ENCODE measurements at places on chromosomes 3 and 15.

DNA sequence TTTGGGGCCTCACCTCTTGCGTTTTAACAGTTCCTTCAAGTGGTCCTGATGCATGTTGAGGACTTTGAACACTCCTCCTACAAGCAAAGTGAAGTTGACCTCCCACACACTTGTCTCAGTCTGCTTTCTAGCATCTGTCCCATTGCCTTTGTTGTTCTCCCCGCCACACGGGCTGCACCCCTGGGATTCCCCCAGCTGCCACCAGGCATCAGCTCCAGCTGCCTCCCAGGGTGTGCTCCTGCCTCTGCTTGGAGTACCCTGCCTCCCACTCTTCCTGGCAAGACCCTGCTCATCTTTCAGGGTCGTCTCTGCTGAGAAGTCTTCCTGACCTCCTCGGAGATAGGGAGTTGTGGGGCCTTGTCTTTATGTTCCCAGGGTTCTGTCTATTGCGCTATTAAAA lies 52.2 kb downstream of the IGF1R start:
- DNase-seq = no peak

DNA sequence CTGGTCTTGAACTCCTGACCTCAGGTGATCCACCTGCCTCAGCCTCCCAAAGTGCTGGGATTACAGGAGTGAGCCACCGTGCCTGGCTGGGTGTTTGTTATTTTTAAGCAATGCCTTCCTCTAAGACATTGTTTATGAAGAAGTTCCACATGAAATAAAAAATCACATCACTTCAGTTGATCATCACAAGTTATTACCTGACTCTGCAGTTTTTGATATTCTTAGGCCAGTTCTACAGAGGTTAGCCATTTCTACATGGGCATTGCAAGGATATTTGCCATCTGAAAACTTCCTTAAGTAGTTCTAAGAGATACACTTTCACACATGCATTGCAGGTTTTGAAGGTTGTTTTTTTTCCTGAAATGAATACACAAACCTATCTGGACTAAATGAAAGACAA lies 82.1 kb downstream of the PYDC2 start:
- DNase-seq = no peak

DNA sequence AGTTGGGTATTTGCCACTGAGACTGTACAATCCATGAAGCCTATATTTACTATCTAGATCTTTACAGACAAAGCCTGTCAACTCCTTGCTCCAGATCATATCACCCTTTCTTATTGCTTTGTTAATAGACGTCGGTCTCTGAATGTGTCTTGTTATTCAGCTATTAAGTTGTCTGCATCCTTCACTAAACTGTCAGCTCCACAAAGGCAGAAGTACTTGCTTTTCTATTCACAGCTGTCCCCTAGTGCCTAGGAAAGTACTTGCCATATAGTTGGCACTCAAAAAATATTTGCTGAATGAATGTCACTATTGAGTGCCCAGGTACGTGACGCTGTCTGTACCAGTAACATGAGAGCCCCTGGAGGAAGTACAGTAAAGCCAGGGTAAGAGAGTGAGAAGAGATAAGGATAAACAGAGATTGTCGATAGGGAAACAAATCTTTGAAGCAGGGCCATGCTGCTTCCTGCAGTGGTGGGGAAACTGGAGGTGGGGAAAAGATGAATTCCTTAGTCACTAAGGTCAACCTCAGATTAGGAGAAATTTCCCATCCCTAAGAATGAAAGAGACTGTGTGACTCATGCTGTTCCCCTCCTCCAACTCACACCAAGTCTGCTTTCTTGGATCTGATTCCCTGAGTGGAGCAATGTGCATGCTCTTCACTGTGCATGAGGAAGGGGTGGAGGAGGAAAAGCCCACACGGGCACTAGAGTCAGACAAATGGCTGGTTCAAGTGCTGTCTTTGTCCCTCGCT lies 36.3 kb downstream of the PRICKLE2 start:
- no peak for DNase-seq

DNA sequence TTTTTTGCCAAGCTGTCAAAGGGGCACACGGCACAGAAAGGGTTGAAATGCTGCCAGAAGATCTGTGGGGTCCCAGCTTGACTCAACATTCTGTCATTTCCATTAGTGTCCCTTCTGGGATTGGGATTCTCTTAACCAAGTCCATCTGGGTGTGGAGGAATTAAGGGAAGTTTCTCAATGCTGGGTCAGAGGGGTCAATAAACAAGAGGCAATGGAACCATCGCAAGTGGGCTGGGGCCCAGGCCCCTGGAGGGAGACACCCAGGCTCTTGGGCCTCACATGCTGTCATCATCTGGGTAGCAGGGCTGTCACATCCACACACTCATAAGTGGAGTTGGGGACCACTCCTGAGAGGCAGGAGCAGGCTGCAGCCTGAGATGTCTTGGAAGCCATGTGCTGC lies 8.1 kb upstream of the APOD start:
- no peak for DNase-seq

- DNase-seq = no peak
These were observed 794 bp downstream of the LRIG1 start for GRCh38 chr3:66499881-66500575.

GRCh38 chr3:134933997-134934396 lies 138.9 kb downstream of the EPHB1 start:
- no peak for DNase-seq

DNA sequence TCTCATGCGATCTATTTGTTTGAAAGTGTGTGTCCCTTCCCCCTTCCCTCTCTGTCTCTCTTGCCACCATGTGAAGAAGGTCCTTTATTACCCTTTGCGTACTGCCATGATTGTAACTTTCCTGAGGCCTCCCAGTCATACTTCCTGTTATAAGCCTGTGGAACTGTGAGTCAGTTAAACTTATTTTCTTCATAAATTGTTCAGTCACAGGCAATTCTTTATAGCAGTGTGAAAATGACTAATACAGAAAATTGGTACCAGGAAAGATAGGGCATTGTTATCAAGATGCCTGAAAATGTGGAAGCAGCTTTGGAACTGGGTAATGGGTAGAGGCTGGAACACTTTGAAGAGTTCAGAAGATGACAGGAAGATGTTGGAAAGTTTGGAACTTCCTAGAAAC lies 743.7 kb upstream of the NECTIN3 start:
- no peak for DNase-seq
